CD4-positive, alpha-beta T cell treated with Interleukin-17A for 4 hours (primary cell): ENCODE measurements at places on chromosomes 6 and 20.

DNA sequence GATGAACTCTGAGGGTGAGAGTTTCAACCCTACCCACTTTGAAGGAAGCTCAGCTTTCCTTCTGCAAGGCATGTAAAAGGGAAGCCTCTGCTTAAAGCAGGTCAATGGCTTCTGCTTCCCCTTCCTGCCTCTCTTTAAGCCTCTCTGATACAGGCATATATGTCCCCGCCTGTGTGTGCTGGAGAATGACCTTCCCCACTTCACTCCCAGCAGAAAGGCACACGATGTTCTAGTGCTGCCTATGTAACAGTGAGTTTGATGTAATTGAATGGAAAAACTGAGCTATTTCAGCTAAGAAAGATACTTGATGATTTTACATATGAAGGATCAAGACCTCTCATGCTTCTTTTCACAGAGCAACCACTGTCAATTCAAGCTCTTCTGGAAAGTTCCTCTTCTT, 632.2 kb downstream of the HACE1 start:
- no peak for DNase-seq

- DNase-seq = no peak
These were observed 77.8 kb upstream of the BHLHE23 start for GRCh38 chr20:63084563-63084927.

DNA sequence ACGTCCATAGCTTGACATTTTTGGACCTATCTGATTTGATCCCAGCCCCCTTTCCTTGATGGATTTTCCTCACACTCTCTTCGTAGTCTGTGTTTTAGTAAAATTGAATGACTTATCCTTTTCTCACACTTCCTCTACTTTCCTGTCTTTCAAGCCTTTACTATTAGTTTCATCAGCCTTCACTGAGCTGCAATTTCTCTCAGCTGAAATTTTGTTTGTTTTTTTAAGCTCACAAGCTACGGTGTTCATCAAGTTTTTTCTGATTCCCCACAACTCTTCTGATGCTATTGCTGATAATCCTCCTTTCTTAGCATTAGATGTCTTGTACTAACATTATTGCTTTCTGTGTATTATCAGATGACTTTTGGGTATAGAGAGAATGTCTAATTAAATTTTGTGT, 263.7 kb downstream of the TBX18 start:
- DNase-seq = no peak

- no peak for DNase-seq
These were observed 61.2 kb downstream of the IGF2R start for GRCh38 chr6:160030103-160030502.

GRCh38 chr6:98036344-98036923, 753.4 kb upstream of the MMS22L start:
- no peak for DNase-seq

- no peak for DNase-seq
These were observed 149.4 kb upstream of the MLIP start for GRCh38 chr6:53961679-53962370.

GRCh38 chr20:12699374-12700228, 309.2 kb upstream of the SPTLC3 start:
- DNase-seq = no peak

- DNase-seq = no peak
These were observed 160.1 kb upstream of the QKI start for GRCh38 chr6:163254341-163254835.

GRCh38 chr20:48827855-48828733, at the start of gene PREX1:
Gene PREX1, minus strand, starts transcription at chr20:48827999. Its CDS starts 139 bp downstream, at chr20:48827860.
- peak; percentile 86 for DNase-seq

DNA sequence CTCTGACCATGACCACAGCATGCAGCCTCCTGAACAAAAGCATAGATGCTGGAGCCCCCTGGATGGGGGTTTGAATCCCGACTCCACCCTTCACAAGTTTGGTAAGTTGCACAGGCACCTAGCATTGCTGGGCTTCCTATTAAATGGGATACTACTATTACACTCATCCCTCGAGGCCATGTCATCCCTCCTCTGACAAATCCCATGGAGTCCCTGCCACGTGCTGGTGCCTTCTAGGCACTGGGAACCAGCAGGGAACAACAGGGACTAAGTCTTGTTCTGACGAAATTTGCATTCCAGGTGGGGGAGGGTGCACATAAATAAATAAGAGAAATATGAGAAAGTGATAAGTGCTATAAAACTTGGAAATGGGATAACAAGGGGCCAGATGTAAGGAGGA, 15.3 kb upstream of the SIRPA start:
- no peak for DNase-seq

DNA sequence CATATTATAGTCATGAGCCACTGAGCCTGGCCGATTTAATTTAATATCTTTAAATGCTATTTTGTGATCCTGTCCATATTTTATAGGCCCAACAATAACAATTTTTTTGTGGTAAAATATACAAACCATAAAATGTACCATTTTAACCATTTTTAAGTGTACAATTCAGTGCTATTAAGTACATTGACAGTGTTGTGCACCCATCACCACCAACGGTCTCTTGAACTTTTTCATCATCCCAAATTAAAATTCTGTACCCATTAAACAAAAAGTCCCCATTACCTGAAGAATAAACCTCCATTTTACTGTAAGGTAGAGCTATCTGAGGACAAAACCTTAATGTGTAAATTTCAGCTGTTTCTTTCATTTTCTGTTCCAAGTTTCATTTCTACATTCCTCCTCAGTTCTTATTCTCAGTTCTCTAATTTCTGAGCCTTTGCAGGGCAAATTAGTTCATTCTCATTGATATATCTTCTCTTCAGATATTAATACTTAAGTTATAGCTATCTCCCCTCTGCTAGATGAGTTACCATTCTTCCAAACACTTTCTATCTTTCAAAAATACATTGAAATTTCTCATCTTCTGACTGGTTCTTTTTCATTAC, 10.3 kb downstream of the MTO1 start:
- DNase-seq = no peak

- DNase-seq = no peak
These were observed 50.4 kb downstream of the GNAS-AS1 start for GRCh38 chr20:58800134-58800871.

DNA sequence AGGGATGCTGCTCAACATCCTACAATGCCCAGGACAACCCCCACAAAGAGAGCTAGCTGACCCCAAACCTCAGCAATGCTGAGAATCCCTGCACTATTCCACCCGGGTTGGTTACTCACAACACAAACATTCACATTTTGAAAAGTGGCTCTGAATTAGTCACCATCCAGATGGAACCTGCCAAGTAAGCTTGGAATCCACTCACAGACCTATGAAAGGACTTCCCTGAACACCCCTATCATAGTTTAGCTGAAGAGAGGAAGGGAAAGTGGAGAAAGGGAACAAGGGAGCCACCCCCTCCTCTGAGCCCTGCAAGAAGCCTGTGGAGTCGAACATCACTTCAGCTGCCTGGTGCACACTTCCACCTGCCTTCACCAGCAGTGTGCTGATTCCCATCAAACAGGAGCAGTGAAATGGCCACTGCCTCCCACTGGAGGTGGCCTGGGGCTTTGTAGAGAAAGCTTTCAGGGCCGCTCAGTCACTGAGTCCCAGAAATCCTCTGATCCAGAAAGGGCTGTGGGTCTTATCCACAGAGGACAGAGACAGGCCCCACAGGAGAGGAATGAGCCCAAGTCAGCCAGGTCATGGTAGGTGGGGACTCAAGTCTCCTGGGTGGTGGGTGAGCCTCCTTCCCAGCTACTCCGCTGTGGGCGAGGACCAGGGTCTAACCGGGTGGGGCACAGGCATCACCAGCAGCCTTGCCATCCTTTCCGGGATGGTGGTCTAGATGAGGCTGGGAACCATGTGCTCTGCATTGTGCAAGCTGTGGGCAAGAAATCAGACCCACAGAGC, 203.7 kb downstream of the SYNDIG1 start:
- DNase-seq = no peak

GRCh38 chr6:150296890-150297289, 71.9 kb upstream of the IYD start:
- DNase-seq = no peak

GRCh38 chr6:106637051-106637716, 7.8 kb downstream of the QRSL1 start:
- DNase-seq = no peak

GRCh38 chr20:8809107-8809953, 259.6 kb upstream of the PLCB4 start:
- DNase-seq = no peak

DNA sequence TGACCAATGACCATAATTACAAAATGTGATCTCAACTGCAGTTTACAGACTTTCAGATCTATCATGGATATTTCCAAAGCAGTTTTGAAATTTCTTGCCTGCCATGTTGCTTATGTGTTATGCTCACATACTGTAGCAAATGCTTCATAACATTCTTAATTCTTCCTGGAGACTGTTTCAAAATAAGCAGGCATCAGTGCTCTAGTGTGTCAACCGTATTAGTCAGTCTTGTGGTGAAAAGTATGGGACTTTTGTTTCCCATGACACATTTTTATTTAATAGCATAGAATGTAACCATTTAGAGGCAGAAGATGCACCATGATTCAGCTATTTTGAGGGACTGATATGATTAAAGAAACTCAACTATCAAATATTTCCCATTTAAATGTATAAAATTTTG, 1.7 kb downstream of the POPDC3 start:
- DNase-seq = no peak

DNA sequence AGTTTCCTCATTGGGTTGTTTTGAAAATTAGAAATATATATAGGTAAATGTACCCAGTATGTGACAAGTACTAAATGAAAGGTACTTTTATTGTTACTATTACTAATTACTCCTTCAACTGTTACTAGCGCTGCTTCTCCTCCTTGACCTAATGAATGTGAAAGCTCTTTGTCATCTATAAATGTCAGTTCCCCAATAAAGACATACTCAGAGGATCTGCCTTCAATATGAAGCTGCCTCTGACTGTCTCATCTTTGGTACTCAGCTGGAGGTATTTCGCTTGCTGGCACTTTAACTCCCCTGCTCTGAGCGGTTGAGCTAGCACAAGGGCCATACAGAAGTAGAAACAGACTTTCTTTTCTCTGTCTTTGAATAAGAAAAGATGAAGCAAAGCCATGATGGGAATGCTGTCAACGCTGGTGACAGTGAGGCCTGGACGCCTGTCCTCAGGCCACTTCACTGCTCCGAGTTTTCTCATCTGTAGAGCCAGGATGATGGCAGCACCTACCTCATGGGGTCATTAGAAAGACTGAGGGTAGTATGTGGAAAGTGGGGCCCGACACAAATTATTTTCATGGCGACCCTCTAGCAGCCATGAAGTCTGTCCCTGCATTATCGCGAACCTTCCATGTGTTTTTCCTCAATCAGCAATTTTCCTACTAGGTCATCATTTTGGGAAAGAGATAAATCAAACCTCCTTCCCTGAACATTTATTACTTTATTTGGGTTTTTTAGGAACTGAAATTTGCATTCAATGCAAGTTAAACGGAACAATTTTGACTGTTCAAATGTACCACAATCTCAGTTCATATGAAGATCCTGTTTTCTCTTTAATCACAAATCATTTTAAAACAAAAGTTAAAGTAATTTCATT, 55.9 kb upstream of the SNX9 start:
- DNase-seq = no peak

- DNase-seq = peak; percentile 24
These were observed 64.2 kb downstream of the FKBP5 start for GRCh38 chr6:35624341-35625070.

- no peak for DNase-seq
These were observed 8.4 kb downstream of the AMD1 start for GRCh38 chr6:110882824-110883554.

GRCh38 chr6:30411515-30412207, 66.7 kb downstream of the RPP21 start:
- DNase-seq = peak; percentile 72
